ENCODE measurements at places on chromosomes 2 and 18.

DNA sequence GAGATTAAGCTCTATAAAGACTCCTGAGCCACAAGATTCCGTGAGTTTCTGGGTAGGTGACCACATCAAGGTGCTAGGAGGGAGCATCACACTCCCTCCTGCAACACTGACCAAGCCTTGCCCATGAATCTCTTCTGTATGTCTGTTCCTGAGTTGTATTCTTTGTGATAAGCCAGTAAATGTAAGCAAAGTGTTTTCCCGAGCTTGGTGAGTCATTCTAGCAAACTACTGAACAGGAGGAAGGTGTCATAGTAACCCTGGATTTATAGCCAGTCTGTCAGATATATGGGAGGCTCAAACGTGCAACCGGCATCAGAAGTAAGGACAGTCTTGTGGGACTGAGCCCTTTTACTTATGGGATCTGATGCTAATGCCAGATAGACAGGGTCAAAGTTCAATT is 346.1 kb upstream of the KYNU start:
- no peak for DNase-seq

DNA sequence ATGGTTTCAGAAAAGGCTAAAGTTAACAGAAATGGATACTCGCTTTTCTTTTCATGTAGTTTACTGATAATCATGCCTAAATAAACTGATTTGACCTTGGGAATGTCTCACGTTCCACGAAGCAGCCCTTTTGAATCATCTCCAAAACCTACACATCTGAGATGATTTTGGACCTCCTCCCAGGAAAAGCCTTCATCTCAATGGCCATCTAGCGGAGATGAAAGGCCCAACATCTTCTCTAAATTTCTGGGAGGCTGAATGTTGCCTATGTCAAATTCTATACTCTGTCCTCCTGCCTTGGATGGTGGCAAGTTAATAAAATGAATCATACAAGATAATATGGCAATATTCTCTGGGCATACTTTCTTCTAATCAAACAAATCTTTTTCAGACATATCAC is 448.5 kb downstream of the ZEB2 start:
- DNase-seq: no peak

DNA sequence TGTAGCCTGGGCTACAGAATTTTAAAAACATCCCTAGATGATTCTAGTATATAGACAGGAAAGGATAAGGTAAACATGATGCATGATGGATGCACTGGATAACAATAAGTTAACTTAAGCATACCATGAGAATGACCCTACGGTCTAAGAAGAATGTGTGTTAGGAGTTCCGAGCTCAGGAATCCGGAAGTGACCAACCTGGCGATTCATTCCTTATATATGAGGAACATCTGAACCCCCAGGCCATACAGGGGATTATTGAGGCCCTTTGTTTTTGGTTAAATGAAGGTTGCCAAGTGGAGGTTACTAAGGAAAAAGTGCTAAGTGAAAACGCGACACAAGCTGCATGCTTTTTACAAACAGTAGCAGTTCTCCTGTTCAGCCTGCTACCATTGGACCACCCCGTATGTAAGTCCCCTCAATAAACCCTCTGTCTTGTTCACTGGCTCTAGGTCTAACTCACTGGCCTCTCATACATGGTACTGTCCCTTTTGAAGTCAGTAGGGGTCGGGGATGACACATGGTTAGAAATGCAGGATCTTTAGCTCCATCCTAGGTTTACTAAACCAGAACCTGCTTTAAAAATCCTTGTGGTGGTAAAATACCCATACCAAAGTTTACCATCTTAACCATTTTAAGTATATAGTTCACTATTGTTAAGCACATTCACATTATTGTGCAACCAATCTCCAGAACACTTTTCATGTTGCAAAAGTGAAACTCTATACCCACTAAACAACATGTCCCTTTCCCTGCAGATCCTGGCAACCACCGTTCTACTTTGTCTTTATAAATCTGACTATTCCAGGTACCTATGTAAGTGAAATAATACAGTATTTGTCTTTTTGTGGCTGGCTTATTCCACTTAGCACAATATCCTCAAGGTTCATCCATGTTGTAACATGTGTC is 111.0 kb upstream of the MAP4K3 start:
- DNase-seq: no peak

GRCh38 chr18:42893977-42894376 is 221.5 kb downstream of the RIT2 start:
- DNase-seq: no peak

- DNase-seq: peak; percentile 28
Observed at GRCh38 chr2:11829947-11830707, 83.7 kb downstream of the LPIN1 start.

GRCh38 chr2:7007488-7007845 is 90.3 kb downstream of the RNF144A start:
- DNase-seq: no peak

GRCh38 chr2:213187833-213188532 is 36.6 kb upstream of the IKZF2 start:
- DNase-seq: no peak

DNA sequence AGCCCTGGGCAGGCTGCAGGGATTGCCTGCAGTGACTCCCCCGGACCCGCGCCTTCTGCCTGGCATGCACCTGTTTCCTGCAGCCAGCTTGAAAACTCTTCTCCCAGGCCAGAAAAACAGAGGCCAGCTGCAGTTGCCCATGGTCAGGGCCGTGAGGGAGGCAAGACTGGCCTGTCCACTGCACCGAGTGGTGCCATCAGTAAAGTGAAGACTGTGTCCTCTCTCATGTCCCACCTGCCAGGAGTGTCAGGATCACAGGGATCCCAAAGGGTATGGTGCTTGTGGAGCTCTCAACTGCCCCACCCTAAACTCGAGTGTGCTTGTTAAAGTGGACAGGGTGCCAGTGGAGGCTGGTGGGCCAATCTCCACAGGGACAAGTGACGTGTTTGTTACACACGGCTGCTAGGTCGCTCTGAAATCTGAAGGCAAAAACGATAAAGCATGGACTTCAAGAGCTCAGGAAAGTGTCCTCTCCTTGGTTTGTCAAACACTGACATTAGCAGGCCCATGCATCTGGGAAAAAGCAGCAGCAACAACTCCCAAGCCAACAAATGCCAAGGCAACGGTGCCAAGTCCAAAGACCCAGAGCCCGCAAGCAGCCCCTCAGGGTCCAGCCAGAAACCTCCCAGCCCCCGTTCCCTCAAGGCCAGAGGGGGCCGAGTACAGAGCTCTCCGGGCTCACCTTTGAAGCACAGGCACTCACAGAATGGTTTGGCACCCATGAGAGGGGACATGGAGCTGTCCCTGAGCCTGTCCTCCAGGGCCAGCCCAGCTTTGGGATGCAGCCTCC is 213.2 kb downstream of the HDAC4 start:
- DNase-seq: no peak

- DNase-seq: no peak
Observed at GRCh38 chr2:18345848-18346247, 214.6 kb downstream of the RDH14 start.

DNA sequence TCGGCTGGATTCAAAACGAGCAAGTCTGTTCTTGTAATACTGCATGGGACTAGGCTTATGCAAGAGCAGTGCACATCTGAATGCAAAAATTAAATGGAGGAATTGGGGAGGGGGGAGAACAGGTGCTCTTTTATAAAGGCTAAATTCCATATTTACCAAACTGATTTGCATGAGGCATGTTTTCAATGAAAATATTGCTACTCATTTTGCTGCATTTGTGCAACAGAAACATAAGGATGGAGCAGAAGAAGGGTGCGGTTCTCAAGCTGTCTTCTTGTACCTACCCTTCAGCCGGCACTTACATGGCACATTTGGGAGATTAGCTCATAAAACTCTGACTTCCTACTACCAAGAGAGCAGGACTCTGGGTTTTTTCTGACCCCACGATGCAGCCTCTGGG is 256.4 kb downstream of the CDCA7 start:
- no peak for DNase-seq

- no peak for DNase-seq
Observed at GRCh38 chr2:235028646-235029045, 76.8 kb downstream of the SH3BP4 start.

GRCh38 chr2:208033701-208034502 is 8.6 kb upstream of the PLEKHM3 start:
- no peak for DNase-seq

DNA sequence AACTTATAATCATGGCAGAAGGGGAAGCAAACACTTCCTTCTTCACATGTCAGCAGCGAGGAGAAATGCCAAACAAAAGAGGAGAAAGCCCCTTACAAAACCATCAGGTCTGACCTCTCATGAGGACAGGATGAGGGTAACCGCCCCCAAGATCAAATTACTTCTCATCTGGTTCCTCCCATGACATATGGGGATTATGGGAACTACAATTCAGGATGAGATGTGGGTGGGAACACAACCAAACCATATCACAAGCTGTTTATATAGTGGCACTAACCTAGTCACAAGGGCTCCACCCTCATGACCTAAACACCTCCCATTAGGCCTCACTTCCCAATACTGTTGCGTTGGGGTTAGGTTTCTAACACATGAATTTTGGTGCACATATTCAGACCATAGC is 110.0 kb downstream of the OSBPL6 start:
- DNase-seq: no peak

DNA sequence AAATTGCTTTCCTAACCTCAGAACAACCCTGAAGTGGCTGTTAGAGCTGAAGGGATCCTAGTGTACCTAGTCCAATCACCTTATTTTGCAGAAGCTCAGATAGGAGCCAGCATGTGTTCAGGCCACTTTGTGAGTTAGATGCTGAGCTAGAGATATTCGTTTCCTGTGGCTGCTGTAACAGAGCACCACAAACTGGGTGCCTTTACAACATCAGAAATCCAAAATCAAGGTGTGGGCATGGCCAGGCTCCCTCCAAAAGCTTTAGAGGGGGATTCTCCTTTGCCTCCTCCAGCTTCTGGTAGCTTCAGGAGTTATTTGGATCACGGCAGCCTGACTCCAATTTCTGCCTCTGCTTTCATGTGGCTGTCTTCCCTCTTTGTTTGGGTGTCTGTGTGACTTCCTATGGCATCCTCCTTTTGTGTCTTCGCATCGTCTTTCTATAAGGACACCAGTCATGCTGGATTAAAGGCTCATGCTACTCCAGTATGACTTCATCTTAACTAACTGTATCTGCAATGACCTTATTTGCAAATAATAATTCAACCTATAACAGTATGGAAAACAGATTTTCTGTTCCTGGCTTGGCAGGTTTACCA is 86.3 kb upstream of the TGFA start:
- no peak for DNase-seq

DNA sequence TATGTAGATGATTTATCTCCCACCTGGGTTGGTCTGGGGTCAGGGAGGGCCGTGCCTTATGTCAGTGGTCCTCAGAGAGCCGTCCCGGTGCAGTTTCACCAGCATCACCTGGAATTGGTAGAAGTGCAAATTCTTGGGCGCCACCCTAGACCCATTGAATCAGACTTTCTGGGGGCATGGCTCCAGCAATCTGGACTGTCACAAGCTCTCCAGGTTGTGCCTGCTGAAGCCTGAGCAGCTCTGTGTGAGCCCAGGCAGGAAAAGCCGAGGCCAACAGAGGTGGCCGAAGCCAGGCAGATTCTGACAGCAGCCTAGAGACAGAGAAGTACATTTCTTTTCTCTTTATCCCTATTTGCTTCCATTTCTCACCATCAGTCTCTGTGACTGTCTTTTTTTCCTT is 98.4 kb upstream of the SEC11C start:
- DNase-seq: no peak

DNA sequence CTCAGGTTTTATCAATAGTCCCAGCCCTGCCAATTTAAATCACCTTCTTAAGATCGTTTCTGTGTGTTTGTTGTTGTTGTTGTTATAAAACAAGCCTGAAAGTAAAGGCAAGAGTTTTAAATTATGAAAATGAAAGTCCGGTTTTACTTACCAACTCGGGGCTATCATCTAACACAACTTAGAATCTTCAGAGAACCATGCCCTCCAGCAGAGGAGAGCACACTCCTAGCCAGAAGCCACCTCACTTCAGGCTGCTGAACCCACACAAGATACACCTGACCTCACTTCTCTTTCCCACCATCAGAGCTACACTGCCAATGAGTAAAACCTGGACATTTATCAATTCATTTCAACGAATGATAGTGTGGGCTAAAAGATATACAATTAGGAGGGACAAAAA is 335.2 kb downstream of the IRS1 start:
- DNase-seq: no peak

GRCh38 chr2:180647221-180647620 is 333.2 kb upstream of the UBE2E3 start:
- DNase-seq: no peak

DNA sequence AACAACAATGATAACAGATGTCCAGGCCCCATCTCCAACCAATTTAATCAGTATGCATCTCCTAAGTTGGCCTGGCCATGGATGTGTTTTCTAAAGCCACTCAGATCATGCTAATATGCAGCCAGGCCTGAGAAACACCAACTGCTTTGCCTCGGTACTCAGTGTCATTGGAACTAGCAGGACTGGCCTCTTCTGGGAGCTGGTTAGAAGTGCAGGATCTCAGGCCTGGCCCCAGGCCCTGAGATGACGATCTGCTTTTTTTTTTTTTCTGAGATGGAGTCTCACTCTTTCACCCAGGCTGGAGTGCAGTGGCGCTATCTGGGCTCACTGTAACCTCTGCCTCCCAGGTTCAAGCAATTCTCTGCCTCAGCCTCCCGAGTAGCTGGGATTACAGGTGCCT is 69.1 kb downstream of the IRS1 start:
- no peak for DNase-seq

- DNase-seq: no peak
Observed at GRCh38 chr18:45218436-45218835, 396.8 kb upstream of the SLC14A2 start.

DNA sequence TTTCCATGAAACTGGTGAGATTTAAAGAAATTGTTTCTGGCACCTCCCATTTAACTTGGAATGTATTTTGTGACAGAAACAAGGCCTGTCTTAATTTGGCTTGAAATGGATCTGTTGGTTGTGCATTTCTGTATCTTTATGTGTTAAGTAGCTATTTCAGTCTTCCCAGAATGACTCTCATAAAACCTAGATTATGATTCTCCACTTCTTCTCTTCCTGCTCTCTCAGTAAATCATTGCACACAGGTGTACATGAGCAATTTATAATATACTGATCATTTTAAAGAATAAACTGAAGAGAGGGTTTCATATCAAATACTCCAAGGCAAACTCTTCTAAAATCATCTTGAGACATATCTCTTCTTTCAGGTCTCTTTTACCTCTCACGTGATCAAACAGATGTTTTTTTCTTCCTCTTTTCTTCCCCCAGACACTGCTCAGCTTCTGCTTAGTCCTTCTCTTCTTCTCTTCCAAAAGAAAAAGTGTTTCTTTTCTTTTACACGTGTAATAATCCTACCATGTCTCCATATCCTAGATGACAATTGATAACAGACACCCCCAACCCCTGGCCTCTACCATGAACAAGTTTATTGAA is 112.0 kb downstream of the PPP1R1C start:
- DNase-seq: no peak

GRCh38 chr2:854460-854859 is 96.2 kb upstream of the SNTG2 start:
- DNase-seq: peak; percentile 15

GRCh38 chr18:62612776-62613175 is 90.0 kb downstream of the ZCCHC2 start:
- DNase-seq: no peak

GRCh38 chr18:13371689-13372418 is 153.3 kb downstream of the LDLRAD4 start:
- DNase-seq: no peak
